M059J (cell line): ENCODE measurements at places on chromosomes 7 and 10. TPM values are rescaled to one million over a fixed set of nuclear protein-coding genes. Genes with fewer than 3 reads are reported as not detected.

GRCh38 chr7:40175725-40176510, 41.1 kb downstream of the SUGCT start:
- DNase-seq = peak; percentile 44

DNA sequence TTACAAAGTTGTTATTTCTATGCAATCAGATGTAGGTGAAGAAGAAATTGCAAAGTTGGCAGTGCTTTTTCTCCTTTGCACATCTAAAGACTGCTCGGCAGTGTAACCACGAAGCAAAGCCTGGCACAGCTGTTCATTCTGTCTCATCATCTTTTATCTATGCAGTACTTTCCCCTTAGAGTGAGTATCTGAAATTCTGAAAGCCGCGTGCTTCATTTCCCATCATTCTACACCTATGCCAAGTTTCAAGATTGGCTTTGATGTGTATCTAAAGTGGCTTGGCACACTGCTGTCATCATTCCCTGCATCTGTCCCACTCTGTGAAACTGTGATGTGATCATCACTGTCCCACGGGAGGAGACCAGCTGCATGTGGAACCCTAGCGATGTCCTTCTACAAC, 15.2 kb downstream of the SOSTDC1 start:
- no peak for DNase-seq

DNA sequence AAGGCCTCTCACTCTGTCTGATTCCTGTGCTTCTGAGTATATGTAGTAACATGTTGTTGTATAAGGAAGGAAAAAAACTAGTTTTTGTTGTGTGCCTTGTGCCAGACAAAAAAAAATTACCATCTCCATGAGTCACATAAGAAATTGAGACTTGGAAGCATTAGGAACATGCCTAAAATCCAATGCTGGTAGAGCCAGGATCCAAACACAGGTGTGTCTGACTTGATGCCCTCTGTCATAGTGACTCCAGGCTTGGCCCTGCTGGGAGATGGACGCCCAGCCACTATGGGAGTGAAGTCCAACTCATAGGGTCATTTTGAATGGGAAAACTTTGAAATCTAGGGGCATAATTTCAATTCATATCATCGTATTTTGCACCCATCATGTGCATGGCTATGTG, 38.0 kb downstream of the PYROXD2 start:
- no peak for DNase-seq

The CCZ1B gene
- 25.6 and 47.2 TPM in 2 replicates for total RNA-seq

The IDI2 gene
- total RNA-seq = not detected in 2 replicates

The RAPGEF5 gene
- 0.22 and 0.47 TPM in 2 replicates for total RNA-seq

The NXPH1 gene
- total RNA-seq = not detected in 2 replicates
